ENCODE measurements at places on chromosomes 13 and 19.

DNA sequence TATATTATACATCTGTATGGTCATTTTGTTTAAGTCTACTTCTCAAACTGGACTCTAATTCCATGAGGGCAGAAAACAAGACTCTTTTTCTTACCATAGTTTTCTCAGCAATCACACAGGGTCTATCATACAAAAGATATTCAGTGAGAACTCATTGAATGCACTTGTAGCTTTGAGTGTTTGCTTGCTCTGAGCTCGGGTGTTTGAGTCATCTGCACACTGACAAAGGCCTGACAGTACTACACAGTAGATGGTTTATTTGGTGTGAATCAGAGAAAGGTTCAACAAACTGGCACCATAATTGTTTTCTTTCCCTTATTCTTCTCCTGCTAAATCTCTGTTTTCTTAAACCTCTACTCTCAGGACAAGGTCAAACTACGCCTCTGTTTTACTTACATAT lies 586.4 kb downstream of the LMO7 start:
- no peak for DNase-seq

- DNase-seq = no peak
These were observed 421.1 kb downstream of the FGF9 start for GRCh38 chr13:22091971-22092300.

GRCh38 chr19:47633517-47633916 lies 24.6 kb downstream of the BICRA start:
- DNase-seq = no peak

DNA sequence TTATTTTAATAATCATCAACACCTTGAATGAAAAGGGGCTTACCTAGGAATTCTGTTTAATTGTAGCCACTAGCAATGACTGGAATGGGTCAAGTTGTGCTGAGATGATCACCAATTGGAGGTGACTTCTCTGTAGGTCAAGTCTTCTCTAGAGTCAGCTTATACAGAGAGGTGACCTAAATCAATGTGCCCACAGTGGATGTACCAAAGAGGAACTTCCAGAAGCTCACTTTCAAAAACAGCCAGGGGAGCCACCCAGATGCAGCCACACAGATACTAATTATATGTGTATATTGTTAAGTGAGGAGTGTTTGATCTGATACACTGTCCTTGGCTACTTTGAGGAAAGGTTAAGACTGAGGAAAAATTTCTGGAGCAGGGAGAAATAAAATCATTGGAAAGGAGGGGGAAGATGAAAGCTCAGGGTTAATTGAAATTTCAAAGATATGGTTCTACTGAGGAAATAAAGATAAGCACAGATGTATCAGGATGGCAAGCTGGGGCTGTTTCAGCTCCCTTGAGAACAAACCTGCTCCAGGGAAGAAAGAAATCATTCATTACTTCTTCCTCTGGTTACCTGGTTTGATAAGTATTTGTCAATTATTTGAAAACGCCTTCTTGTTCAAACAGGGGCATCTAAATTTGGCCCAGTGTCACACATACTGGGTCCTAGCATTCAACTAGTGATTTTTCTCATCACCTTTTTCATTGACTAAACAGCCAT lies 5.1 kb downstream of the GPR183 start:
- no peak for DNase-seq

DNA sequence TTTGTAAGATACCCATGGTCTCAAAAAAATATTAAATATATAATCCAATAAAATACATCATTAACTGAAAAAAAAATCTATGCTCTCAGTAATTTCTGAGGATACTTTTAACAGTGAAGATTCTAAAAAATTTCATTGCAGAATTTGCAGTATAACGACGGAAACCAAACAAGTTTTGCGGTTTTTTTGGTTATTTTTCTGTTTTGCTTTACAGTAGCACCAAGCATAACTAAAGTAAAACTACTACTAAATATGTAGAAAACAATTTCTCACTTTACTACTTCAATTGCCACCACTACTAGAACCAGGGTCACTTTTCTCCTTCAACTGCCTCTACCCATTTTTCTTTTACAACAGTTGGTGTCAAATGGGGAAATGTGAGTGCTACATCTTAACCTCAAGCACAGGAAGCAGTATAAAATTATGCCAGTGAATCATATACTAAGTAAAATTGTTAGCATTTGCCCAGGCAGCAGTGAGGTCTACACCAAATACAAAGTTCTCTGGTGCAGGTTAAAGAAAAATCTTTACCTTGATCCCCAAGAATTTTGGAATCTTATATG lies 24.1 kb downstream of the MICU2 start:
- DNase-seq = no peak

DNA sequence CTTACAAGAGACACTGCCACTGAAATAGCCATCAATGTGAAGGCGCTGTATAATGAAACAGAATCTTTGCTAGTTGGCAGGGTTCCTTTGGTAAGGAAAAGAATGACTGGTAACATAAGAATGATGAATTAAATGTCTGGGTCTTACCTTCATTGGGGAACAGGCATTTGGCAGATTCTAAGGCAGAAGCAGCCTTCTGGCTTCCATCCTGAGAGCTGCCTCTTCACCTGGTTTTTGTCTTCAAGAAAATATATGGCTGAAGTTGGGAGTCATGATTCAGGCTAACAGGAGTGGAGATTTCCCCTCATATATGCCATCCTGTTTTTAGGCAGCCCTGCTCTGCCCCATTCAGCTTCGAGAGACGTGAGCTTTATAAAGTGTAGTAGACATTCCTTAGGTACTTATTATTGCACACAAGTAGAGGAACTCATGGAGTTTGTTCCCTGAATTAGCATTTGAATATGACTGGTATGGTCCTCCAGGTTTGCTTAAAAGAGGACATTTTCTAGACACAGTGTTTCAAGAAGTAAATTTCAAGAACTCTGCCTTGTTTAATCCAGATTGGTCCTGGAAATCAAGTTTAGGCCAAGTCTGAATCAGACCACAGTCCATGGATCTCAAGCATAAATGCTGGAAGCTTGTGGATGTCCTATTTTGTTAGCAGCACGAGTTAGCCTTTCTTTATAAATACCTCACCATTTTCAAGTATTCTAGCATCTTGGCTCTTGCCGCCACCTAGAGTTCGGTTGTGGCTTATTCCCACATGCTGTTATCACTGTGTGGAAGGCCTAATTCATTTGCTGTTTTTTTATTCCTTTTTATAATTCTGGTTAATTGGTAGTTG lies 56.2 kb upstream of the AKAP11 start:
- peak; percentile 34 for DNase-seq

GRCh38 chr13:30736461-30737320 lies 1.3 kb downstream of the ALOX5AP start:
- no peak for DNase-seq

GRCh38 chr13:36158611-36159010 lies 27.4 kb upstream of the DCLK1 start:
- no peak for DNase-seq

DNA sequence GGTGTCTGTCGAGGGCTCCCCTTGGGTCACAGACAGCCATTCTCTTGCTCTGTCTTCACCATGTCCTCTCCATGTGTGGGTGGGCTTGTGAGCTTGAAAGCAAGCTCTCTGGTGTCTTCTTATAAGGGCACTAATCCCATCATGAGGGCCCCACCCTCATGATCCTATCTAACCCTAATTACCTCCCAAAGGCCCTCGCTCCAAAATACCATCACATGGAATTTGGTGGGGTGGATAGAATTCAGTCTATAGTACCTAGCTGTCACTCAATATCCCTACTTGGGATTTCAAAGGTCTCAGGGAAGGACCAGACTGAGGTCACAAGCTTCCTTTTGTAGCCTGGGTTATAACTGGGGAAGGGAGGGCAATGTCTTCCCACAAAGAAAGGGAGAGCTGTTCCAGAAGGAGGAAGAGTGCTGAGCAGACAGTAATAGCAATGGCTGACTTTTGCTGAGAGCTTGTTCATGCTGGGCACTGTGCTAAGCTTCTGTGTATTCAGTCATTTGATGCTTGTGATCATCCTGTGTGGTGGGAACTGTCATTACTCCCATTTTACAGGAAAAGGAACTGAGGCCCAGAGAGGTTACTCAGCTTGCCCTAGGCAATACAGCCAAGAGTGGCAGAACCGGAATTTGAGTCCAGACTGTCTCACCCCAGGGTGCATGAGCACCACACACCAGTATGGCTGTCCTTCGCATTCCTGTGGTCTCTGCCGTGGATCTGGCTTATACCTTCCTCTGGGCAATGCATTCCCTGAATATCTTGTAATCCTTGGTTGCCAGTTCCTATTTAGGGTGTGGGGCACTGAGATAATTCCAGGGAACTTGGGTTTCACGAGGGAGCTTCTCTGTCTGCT lies 8.2 kb downstream of the FXYD5 start:
- DNase-seq = no peak

DNA sequence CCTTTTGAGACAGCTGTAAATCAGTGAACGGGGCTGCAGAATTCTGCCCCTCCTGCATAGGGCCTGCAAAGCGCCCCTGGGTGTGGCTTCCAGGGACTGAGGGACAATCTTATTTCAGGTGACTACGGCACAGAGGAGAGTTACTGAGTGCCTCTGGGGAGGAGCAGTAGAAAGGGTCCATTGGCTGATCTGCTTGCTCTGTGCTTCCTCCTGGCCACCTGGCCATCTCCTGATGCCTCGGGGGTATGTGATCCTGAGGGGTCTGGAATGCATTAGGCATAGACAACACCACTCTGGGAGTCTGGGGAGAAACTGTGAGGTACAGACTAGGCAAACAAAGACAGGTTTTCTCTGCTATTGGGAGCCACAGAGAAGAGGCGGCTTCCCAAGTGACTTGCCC lies 2.8 kb downstream of the KCTD15 start:
- DNase-seq = no peak

DNA sequence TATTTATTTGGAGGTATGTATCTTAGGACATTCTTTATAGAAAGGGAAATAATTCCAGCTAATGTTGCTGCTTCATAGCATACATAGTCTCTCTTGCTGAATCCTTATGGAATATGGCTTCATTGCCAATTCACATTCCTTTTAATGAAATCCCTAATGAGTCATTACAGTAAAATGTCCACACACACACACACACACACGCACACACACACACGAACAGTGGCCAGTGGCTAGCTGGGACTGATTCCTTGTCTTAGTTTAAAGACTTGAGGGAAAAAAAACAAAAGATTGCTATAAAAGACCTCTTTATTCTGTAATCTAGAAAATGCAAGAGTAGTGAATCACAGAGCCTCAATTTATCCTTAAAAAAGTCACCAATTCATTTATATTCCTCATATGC lies 301.6 kb downstream of the SLITRK6 start:
- peak; percentile 98 for DNase-seq

DNA sequence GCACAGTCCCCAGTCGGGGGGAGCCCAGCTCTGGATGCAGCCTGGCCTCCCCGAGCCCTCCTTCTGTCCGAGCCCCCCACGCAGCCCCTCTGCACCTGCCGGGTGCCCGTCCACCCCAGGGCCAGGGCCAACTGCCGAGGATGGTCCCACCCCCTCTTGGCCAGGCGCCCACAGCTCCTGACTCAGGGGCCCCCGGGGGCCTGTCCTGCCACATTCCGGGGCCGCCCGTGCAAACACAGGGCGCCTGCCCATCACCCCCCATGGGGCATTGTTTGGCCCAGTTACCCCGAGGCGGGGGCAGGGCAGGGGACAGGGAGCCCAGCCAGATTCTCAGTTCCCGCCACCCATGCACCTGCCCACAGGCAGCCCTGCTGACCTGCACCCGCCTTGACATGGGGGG lies 5.3 kb upstream of the TCF3 start:
- no peak for DNase-seq
